ENCODE measurements at places on chromosomes 13 and 19. TPM values are rescaled to one million over a fixed set of nuclear protein-coding genes. Genes with fewer than 3 reads are reported as not detected.

ZNF541 gene
- 0.26 TPM for total RNA-seq

PALM3 gene
- 10.0 TPM for total RNA-seq

DAND5 gene
- total RNA-seq = not detected

NBEA gene
- 5.6 TPM for total RNA-seq

IGFL3 gene
- not detected for total RNA-seq

GRCh38 chr19:45041125-45041524 lies 2.3 kb downstream of the CLASRP start:
- no peak for DNase-seq

- DNase-seq = no peak
These were observed 1.3 kb upstream of the PPAN start for GRCh38 chr19:10104665-10105508.

DNA sequence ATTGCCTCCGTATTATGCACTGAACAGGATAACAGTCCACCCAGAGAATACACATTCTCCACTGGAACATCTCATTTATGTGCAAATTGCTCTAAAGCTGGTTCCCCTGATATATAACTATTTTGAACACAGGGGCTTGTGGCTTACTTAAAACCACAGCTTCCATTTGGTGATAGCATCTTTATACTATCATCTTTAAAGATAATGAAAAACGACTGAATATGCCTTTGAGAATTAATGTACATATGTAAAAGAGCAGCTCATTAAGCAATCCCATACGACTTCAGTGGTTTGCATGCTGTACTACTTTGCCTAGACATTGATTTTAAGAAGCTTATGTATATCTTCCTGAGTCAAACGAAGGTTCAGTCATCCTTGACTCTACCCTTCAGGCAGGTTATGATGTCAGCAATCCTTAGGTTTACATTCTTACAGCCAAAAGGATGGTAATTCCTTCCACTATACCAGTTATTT lies 40.8 kb downstream of the BRD4 start:
- DNase-seq = no peak

- DNase-seq = no peak
These were observed 3.4 kb upstream of the SIGLEC9 start for GRCh38 chr19:51121257-51121656.

- no peak for DNase-seq
These were observed 102.7 kb downstream of the ZAR1L start for GRCh38 chr13:32212421-32212820.

DNA sequence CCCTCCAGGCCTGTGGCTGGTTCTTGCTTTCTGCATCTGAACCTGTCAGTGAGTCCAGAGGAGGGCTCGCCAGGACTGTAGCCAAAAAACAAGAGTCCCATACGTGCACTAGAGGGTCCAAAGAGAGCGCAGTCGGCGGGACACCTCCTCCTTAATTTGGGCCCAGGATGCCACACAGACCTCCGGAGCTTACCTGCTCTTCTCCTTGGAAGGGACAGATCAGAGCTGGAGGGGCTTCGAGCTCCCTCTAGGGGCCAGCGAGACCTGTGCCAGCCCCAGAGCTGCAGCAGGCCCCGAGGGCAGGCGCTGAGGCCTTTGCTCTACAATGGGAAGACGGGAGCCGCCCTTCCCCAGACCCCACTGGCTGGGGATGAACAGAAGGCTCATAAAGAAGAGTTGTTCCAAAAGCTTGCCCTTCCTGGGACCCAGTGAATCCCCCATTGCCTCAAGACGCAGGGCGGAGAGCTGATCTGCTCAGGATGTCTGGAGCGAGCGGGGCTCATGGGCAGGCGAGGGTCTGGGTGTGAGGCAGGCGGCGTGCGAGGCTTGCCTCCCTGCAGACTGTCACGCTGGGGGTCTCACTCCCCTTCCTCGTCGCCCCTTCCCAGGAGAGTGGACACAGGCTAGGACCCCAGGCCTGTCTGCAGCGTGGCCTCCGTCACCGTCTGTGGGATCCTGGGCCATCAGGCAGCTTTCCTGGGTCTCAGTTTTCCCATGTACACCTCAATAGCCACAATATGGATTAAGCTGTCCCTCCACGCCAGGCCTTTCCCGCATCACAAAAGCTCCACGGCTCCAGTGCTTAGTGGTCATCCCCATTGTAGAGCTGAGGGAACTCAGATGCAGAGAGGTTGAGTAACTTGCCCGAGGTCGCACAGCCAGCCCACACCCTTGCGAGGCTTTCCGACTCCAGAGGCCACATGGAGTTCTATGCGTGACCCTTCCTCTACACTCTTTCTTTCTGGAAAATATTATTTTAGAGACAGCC lies 46.9 kb upstream of the VSTM2B start:
- no peak for DNase-seq

- DNase-seq = no peak
These were observed 116.1 kb downstream of the STARD13 start for GRCh38 chr13:33169273-33169980.

GRCh38 chr19:35171730-35172129 lies 17.2 kb downstream of the FXYD5 start:
- DNase-seq = no peak

GRCh38 chr19:38392707-38393308 lies 4.3 kb downstream of the SPRED3 start:
- no peak for DNase-seq

- DNase-seq = no peak
These were observed 91.5 kb upstream of the WASF3 start for GRCh38 chr13:26465954-26466353.

DNA sequence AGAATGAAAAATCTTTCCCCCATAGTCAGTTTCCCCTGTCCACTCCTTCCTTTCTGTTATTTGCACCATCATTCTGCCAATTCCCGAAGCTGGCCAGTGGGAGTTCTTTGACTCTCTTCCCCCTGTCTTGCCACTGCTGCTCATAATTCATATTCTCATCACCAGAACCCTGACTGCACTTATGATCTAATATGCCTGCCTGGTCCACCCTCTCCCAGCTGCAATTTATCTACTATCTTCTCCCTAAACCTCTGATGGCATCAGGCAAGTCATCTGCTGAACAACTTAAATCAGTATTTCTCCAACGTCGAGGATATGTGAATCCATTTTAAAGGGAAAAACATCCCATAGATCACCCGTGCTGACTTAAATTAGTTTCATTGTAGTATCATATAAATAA lies 458.0 kb upstream of the GPC6 start:
- DNase-seq = no peak

DNA sequence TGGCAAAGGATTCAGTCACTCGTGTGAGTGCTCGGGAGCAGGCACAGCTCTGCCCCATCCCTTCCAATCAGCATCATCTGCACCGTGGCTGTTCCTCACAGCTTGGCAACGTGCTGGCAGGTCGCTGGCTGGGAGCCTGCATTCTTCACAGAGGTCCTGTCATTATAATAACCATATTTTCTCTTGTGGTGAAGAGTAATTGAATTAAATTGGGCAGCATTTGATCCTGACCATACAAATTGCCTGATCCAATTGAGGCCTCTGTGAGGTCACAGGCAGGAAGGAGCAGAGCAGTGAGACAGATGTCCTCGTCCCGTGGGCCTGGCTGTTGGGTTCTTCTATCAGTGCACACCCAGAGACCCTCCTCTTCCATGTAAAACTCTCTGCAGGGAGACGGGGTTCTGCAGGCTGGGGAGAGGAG lies 407.8 kb downstream of the COG6 start:
- DNase-seq = no peak

GRCh38 chr19:53102206-53102755 lies 941 bp downstream of the ZNF160 start:
- DNase-seq = no peak

GRCh38 chr13:30804474-30804873 lies 69.1 kb downstream of the ALOX5AP start:
- no peak for DNase-seq

GRCh38 chr13:111177921-111178320 lies 62.8 kb downstream of the ARHGEF7 start:
- no peak for DNase-seq

GRCh38 chr19:13138916-13139198 lies 11.3 kb downstream of the STX10 start:
- no peak for DNase-seq
